RCC 7860 (cell line): ENCODE measurements at places on chromosomes 5 and 9.

- no peak for DNase-seq
Measured at GRCh38 chr5:87229780-87230179, 37.9 kb upstream of the RASA1 start.

DNA sequence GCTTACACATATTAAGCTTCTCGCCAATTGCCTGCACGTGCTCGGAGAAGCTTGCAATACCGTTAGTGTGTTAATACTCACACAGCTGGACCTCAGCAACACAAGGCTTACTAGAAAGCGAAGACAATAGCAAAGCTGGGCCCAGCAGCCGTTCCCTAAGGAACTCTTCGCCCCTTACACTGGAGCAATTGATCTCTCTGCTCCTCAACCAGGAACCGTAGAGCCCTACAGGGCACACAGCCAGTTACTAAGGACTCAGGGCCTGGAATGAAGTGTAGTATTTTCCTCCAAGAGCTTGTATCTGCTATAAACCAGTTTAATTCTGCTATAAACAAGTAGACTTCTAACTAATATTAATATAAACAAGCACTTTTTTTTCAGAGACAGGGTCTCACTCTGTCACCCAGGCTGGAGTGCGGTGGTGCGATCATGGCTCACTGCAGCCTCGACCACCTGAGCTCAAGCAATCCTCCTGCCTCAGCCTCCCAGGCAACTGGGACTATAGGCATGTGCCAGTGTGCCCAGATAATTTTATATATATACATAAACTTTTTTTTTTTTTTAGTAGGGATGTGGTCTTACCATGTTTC is 67.0 kb upstream of the SIMC1 start:
- DNase-seq = no peak

- DNase-seq = no peak
Measured at GRCh38 chr9:120711841-120712538, 2.3 kb downstream of the MEGF9 start.

- no peak for DNase-seq
Measured at GRCh38 chr9:23015557-23015956, 568.9 kb downstream of the DMRTA1 start.

DNA sequence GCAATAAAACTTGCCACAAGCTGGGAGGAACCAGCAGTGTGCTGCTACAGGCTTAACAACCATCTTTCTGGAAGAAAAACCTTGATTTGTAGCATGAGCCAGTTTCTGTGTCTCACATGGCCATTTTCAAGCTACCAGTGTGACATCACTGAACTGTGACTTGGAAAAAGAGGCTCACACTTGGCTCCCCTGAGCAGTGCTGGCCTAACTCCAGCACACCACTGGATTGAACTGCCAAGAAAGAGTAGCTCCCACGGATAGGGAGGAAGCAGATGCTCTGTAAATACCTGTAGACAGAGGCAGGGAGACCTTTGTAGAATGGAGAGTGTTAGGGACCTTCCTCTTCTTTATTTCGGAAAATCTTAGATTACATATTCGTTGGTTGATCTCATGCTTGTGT is 197.9 kb downstream of the SH3GL2 start:
- no peak for DNase-seq

DNA sequence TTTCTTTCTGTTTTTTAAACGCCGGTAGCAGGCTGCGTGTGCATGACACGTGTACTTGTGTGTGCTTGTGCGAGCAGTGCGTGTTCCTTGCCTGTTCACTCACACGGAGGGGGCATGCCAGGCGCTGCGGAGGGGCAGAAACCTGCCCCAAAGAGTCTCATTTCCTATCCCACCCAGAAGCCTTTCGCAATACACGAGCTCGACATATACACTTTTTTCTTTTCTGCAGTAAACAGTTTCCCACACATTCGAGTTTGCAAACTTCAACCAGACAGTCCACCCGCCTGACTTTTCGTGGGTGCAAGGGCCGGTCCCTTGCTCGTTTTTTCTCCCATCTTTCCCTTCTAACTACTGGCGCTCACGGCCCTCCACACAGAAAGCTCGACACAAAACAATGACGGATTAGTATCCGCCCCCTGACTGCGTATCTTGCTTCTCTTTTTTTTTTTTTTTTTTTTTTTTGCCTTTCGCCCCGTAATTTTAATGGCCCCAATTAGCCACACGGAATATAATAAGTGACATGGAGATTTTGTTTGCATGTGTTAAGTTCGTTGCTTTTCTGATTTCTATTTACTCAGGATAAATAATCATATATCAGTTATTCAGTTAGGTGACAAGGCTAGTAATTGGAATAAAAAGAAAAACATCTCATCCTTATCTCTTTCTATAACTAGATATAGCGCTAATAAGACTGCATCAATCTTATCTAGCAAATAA is 5.3 kb upstream of the OTP start:
- no peak for DNase-seq

GRCh38 chr9:121910491-121911040 is 182.5 kb downstream of the TTLL11 start:
- no peak for DNase-seq

GRCh38 chr9:106929471-106930177 is 66.7 kb downstream of the ZNF462 start:
- no peak for DNase-seq

DNA sequence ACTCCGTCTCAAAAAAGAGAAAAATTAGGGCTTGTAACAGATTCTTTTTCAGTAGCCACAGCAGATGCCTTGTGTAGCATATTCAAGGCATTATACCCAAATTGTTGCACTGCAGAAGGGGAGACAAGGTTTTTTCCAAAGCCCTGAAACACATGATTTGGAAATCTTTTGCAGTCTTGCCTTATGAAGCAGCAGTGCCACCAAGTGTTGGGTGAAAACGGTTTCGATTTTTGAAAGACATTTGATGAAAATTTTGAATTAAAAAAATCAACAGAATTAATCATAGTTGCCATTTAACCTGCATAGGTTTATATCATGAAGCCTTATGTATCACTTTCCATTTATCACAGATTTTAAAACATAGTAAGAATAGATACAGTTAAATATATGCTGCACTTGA is 479.5 kb downstream of the TAF11L14 start:
- DNase-seq = no peak

GRCh38 chr9:130422546-130422945 is 22.2 kb upstream of the ASS1 start:
- no peak for DNase-seq

GRCh38 chr9:99819123-99819855 is 2.4 kb upstream of the NR4A3 start:
- peak; percentile 72 for DNase-seq

DNA sequence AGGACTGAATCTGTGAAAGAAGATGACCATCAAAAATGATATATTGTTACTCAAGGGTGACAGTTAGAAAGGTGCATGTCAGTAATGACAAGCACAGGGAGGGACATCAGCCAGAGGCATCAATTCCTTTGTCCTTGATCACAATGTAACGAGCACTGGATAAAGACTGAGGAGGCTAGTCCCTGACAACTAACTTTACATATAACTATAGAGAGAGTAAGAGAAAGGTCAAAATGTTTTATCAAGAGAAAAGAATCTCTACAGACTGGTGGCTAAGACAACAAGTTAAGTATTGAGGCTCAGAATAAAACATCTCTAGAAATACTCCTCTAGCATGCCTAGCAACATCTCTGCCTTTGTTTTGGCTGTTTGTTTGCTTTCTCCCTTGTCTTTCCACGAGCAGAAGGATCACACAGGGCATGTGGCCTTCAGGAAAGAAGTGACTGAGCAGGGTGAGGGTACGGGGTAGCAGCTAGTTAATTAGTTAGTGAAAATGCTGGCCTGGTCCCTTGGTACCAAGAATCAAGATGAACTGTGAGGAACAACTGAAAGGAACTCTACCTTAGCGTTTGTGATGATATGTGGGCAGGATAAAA is 724.1 kb upstream of the MEF2C start:
- no peak for DNase-seq

DNA sequence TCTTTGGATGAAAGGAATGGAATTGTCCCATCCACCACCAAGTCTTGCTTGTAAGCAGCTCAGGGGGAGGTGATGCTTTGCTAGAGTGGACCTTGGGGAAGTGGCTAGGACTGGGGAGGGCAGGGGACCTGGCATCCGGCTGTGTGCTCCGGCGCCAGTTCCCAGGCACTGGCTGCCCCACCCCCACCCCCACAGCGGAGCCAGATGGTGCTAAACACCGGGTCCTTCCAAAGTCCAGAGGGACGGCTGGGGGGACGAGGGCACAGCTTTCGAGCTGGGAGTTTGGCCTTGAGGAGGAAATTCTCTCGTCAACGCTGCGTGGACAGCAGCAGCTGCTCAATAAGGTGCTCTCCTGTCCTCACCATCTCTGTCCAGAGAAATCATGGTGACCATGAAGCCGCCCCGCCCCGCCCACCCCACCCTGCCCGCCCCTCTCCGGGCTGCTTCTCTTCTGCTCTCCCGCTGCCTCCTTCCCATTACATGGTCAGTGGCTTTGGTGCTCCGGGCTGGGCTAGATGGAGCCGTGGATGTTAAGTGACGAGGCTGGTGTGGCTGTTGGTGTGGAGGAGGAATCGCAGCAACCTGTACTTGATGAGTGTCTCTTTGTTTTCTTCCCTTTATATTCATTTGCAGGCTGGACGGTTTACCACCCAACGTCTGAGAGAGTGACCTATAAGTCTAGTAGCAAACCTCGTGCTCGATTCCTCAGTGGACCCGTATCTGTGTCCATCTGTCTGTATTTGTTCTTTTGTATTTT is 115.7 kb downstream of the WNK2 start:
- no peak for DNase-seq

DNA sequence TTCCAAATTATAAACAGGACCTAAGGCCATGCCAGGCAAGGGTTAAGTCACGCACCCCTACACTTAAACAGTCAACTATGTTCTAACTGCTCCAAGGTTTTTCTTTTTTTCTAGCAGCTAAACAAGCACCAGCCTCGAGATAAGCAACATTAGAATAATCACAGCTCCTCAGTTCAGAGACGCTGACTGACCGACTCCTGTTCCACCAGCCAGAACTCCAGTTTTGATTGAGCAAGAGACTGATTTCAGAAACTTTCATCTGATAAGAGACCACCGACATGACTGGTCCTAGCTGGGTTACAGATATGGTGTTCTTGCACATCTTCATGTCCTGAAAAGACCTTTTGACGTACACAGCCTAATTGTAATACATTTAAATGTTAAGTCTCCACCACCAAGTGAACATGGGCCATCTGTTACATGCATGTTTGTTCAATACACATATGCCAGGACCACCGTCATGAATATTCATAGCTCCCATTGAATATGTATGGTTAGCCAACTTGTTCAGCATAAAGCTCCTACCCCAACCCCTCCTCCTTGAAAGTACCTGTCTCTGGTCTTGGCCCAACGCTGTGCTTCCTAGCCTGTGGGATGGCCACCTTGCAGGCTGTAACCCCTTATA is 23.7 kb upstream of the OTULINL start:
- no peak for DNase-seq

DNA sequence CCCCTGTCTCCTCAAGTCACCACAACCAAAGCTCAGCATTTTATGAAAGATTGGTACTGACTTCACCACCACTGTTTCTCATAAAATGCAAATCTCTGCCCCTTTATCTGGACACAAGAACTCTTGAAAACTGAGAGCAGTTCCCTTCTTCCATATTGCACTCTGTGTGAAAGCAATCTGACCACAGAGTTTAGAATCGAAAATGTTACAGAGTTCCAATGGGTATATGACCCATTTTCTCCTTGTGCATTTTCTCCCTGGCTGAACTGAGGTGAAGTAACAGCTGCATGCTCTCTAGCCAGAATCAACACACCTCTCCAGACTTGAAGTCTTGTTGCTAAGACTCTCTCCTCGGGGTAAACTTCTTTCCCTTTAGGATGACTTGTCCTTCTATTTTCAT is 111.0 kb upstream of the PLCXD3 start:
- no peak for DNase-seq

- no peak for DNase-seq
Measured at GRCh38 chr5:60248901-60249300, 355.4 kb upstream of the PDE4D start.

GRCh38 chr5:123718238-123718637 is 206.3 kb downstream of the CSNK1G3 start:
- DNase-seq = no peak

DNA sequence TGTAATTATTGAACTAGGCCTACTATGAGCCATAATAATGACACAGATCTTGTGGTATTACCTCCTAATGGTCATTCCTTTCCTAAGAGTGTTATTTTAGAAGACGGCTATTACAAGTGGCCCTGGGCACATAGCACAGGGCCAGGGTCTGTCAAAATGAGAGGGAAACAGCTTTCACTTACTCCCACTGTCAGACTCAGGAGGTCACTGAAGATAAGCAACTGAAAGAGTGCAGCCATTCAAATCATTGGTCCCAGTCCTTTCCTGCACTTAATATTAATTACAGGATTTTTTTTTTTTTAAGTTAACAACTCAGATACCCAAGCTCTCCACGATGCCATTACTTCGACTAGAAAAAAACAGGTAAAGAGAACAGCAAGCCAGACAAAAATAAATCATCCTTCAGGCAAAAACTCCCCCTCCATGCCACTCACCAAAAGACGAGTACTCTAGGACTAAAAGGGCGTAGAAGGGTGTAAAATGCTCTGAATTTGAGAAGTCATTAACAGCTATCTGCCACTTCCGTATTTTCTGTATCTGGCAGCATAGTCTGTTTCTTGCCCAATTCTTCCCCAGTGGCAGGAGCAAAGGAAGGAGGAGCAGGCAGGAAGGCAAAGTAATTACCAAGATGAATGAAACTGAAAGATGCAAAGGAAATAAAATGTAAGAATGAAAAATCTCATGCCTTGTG is 87.4 kb downstream of the ZNF608 start:
- DNase-seq = no peak

DNA sequence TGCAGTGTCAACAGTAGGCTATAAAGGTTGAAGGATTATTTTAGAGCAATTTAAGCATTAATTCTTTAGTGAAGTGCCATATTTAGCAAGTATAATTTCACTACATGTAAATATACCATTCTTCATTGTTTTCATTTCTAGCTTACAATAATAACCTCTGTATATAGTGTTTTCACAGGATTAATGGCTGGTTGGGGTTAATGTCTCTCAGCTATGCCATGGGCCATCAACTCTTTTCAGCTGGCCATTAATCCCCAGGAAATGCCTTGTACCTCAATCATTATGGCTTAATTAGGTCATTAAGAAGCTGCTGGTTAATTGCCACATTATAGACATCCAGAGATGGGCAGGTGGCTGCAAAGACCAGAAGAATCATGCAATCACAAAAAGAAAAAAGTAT is 715.1 kb downstream of the MAT2B start:
- DNase-seq = no peak

DNA sequence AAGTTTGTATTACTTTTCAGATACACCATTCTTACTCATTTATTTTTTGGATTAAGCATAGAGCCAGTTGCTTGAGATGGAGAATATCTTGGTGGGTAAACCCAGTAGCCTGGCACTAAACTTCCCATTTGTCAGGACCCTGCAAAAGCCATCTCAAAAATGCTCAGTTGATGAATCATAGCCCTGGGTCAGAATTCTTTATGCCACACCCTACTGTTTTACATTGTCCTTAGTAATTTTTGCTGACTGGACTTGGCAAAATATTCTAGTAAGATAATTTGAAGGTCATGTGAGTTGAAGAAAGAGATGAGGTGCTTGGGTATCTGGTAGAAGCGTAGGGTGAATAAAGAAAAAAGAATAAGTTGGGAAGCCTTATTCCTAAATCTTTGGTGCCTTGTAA is 50.7 kb downstream of the C7 start:
- no peak for DNase-seq
